ENCODE measurements at places on chromosomes 6 and 20.

DNA sequence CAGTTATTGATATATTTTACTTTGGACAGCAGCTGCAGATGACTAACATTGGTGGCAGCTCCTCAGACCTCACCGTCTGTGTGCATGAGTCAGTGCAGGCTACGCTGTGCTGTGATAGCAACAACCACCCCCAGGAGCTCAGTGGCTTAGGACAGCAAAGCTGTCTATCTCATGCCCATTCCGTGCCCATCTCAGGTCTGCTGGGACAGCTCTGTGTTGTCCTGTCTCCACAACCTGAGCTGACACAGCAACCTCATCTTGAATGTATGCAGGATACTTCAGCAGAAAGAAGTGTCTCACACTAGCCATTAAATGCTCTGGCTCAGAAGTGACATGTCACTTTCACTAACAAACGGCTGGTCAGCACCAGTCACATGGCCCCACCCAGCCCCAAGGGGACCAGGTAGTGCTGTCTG, 47.7 kb downstream of the BANF2 start:
- no peak for DNase-seq

GRCh38 chr6:38459291-38459690, 180.4 kb downstream of the BTBD9 start:
- DNase-seq: no peak

DNA sequence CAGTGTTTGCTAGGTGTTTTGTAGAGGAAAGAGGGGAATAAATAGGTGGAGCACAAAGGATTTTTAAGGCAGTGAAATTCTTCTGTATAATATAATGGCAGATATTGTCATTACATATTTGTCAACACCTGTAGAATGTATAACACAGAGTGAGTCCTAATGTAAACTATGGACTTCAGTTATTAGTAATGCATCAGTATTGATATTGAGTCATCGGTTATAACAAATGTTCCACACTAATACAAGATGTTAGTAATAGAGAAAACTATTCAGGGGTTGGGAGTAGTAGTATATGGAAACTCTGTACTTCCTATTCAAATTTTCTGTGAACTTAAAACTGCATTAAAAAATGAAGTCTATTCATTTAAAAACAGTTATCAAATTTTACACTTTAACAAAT, 299.2 kb downstream of the UBE3D start:
- no peak for DNase-seq

DNA sequence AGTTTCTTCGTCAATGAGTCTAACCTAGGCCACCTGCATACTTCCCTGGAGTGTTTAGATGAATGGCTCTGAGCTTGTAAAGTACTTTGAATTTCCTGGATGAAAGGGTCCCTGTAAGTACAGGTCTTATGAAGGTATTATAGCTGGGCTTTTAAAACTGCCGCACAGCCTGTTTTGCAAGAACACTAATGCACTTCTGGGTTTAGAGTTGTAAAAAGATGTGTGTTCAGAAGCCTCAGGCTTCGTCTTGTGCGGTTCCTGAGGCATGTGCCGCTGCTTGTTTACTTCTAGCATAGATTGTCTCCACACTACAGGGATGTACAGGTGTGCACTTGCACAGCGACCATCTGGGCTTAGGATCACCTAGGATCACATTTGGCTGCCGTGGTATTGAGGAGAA, 324.5 kb downstream of the SOX4 start:
- no peak for DNase-seq

- no peak for DNase-seq
Measured at GRCh38 chr6:7960141-7960540, 49.6 kb upstream of the TXNDC5 start.

- no peak for DNase-seq
Measured at GRCh38 chr6:148892247-148892646, 145.4 kb downstream of the UST start.

Data from GM12864 (cell line).